ENCODE measurements at places on chromosomes 11 and 22.
A peak's percentile ranks its signal among the peaks of the same experiment; 100 is the strongest.

DNA sequence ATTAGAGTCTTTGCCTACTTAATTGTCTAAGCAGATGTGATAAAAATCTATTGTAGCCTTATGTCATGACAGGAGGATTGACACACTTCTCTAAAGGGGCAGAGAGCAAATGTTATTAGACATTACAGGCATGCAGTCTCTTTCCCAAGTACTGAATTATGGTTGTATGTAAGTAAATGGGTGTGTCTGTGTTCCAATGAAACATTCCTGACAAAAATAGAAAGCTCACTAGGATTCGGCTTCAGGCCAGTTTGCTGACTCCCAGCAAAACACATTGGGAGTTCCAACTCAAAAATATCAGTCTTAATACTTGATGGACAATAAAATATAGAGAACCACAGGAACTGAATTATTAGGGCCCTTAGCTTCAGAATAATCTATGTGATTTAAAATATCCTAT is 1480.4 kb downstream of the FAM181B start:
- no peak for DNase-seq

DNA sequence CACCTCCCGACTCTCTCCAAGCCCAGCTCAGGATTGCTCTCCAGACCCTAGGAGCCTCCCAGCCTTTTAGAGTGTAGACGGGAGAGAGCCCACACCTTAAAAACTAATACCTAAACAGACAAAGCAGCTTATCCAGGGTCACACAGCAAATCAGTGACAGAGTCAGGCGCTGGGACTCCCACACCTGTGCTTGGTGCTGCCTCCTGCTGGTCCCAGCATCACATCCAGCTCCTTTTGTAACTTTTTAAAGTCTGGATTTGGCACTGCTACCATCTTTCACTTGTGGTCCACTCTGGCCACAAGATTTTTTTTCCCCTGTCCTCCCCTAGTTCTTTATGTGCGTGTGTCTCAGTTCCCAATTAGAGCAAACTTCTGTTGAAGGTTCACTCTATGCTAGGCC is 4.7 kb downstream of the ANO1 start:
- no peak for DNase-seq

DNA sequence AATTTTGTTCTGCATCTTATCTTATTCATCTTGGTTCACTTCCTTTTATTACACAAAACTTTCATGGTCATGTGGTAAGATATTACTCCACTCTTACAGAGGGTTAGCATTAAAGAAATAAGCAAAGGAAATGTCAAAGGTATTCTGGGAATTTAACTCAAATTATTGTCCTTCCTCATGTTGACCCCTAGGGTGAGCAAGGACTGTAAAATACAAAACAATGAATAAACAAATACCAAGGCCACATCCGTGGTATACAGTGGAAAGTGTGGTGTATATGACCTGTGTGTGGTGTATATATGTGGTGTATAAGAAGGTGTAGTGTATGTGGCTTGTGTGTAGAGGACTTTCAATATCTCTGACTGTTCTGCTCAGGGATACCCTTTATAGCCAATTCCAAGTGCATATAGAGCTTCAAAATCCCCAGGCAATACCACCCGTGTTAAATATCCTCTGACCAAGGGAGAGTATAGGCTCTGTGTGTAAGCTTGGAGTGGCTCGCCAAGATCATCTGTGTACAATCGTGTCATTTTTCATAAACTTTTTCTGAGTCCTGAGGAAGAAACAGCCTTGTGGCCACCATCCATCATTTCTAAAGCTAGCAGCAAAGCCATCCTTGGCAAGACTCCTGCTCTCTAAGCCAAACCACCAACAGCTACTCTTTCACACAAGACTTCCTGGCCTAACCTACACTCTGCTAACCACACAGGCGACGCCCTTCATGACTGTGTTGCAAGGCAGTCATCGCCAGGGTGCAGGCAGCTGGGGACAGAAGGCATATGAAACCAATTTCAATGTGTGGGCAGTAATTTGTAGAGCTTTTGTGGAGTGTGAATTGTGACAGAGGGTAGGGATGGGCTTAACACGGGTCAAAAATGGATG is 548.0 kb downstream of the ETS1 start:
- DNase-seq, result no peak

- DNase-seq, result no peak
Measured at GRCh38 chr11:108239076-108239475, 16.2 kb downstream of the ATM start.

- DNase-seq, result no peak
Measured at GRCh38 chr22:50531546-50531961, 1.7 kb upstream of the TYMP start.

DNA sequence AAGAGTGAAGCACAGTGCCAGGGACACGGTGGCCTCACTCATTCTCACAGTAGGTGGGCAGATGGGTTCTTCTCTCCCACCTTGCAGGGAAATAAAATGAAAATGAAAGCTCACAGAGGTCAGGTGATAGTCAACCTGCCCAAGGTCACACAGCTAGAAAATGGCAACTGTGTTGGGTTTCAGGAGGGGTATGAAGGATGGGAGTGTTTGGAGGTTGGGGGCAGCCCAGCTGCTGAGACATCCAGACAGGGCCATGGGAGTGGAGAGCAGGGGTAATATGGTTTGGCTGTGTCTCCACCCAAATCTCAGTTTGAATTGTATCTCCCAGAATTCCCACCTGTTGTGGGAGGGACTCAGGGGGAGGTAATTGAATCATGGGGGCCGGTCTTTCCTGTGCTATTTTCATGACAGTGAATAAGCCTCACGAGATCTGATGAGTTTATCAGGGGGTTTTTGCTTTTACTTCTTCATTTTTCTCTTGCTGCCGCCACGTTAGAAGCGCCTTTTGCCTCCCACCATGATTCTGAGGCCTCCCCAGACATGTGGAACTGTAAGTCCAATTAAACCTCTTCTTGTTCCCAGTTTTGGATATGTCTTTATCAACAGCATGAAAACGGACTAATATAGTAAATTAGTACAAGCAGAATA is 247.0 kb downstream of the TENM4 start:
- DNase-seq, result no peak

DNA sequence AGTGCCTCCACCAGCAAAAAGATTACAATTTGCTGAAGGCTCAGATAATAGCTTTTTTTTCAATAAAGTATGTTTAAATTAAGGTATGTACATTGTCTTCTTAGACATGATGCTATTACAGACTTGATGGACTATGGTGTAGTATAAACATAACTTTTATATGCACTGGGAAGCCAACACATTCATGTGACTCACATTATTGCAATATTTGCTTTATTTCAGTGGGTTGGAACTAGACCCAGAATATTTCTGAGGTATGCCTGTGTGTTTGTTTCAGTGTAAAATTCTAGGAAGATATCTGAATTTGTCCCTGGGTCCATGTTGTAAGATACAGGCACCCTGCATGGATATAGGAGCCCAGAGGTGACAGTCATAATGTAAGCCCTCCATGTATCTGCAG is 120.0 kb upstream of the BDNF start:
- no peak for DNase-seq

DNA sequence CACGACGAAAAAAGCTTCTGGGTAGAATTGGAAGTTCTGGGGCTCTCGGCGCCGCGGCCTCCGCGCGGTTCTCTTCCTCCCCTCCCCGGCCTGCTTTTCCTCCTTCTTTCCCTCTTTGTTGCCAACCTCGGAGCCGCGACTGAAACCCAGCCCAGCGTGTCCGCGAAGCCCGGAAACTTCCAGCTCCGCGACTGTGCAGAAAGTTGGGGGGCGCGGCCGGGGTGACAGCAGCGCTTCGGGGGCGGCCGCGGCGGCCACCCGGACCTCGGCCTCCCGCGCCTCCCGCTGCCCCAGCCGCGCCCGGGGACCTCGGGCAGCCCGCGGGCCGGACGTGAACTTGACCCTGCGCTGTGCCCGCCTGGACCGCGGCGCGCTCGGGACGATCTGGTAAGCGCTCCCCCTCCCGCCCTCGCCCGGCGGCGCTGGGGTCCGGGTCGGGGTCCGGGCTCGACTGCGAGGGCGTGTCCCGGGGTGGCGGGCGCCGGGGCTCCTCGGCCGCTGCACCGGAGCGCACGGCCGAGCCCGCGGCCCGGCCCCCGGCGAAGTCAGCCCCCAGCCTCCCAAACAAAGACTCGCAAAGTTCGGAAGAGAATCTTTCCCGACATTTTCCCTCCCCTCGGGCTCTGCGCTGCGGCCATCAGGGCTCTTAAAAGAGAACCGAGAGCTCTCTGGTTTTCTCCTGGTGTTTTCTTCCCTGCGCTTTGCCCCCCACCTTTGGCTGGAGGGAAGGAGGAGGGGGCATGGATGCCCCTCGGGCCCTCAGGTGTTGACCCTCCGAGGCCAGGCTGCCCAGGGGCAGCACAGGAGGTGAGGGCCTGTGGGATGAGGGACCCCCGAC is 67.9 kb upstream of the WNT7B start:
- DNase-seq, result no peak

GRCh38 chr11:2839395-2839943 is 46.1 kb downstream of the CDKN1C start:
- DNase-seq, result no peak

GRCh38 chr11:65419772-65420481 is 2.7 kb upstream of the NEAT1 start:
- peak; percentile 86 for DNase-seq

- DNase-seq, result no peak
Measured at GRCh38 chr11:102266099-102266498, 51.2 kb upstream of the BIRC3 start.

DNA sequence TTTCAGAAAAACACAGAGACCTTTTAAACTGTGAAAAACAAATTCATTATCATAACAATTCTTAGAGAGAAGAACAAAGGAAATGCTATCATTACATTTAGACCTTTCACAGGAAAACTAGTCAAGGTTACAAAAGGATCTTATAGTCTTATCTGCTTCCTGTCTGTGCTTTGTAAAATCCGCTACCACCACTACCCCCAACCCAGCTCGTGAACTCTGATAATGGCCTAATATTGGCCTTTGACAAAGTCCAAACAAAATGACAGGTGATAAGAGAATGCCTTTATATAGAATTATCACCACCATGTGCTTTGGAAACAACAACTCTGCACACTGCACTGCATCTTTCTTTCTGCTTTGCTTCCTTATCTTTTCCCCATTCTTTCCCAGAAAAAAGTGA is 272.5 kb downstream of the SBF2 start:
- no peak for DNase-seq

DNA sequence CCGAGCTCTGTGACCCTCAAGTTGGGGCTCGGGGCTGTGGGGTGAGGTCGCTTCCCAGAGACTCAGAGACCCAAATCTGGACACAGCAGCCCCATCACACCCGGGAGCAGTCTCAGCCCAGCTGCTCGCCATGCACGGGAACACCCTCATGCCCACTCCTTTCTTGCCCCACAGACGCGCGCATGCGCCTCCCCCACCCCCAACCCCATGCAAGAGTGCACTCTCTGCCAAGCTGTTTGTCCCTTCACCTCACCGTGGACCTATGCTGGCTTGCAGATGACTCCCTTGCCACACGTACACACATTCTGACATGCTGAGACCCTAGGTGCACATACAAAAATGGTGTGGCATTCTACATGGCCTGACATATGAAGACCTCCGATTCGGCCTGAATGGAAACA is 478 bp upstream of the CD248 start:
- DNase-seq, result no peak

DNA sequence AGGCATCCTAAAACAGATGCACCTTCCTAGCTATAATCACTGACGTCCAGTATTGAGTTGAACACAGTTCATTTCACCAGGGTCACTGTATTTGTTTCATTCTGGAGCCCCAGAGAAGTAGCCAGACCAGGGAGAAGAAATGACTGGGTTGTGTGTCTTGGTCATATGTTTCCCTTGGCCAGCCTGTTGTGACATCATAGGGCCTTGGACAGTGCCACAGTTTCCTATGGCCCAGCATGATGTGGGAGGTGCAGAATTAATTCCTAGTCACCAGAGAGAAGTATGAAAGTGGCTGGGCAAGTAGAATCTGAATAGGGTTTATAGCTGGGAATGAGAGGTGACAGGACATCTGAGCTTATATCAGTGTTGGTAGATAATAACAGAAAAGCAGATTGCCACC is 84.0 kb upstream of the ZBED5 start:
- no peak for DNase-seq

- no peak for DNase-seq
Measured at GRCh38 chr11:95816037-95816436, 25.7 kb downstream of the CEP57 start.

GRCh38 chr11:74909385-74909784 is 39.5 kb downstream of the XRRA1 start:
- no peak for DNase-seq

DNA sequence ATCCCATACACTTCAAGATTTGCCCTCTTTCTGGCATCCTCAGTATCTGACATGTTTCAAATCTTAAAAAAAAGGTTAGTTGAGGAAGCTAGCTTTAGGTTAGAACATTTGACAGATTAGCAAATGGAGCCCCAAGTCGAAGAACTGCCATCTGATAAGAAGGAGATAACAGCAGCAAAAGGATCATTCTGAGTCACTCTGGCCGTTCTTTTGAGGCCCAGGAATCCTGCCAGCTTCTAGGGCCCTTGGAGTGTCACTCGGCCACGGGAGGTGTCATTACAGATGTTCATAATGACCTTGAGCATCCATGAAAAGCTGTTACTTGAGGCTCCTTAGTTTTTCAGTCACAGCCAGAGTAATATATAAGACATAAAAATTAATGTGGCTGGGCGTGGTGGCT is 132.1 kb upstream of the RASSF10 start:
- no peak for DNase-seq

DNA sequence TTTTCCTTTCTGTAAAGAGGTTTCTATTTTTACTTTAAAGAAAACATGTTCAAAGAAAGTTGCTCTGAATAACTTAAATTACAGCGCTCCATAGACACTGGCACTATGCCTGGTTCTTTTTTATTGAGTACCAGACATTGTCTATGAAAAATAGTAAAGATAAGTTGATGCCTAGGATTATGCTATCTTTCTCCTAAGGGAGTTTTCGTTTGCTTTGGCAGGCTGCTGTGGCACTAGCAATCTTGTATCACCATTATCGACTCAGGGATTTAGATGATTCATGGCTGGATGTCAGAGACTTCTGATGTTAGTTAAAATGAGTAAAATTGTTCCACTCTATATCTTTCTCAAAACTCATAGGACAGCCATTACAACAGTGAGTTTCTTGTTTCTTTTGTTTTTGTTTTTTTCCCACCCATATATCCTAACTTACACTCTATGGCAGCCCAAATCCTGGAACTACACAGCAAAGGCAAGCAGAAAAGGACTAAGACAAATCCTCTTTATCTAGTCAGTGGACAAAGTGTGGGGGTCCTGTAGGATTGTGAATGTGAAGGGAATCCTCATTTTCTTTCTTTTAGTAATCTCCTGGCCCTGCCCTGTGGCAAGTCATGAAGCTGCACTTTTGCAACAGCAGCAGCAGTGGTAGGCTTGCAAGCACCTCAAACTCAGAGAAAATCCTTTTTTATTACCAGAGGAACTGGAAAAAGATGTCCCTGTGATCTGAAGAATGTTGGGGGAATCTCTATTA is 20.7 kb downstream of the SLN start:
- DNase-seq, result no peak

- no peak for DNase-seq
Measured at GRCh38 chr11:117827521-117828511, 3.3 kb upstream of the FXYD2 start.

DNA sequence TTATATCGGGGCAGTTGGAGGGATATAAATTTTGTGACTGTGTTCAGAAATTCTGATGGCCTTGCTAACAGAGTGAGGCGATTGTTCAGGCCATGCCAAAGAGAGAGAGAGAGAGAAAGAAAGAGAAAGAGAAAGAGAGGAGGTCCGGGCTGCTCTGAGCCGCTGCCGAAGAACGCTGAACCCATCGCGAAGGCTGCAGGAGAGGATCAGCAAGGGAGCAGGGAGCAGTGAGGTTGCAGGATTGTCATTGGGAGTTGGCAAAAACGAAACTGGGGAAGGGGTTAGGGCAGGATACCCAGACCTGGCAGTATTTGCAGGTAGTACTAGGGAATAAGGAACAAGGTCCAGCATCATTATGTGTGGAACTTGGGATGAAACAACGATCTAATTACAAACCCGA is 537.1 kb downstream of the INSC start:
- no peak for DNase-seq

Measured in caudate nucleus (tissue), 63 donors.